ENCODE measurements at places on chromosomes 16 and 17.
A peak's percentile ranks its signal among the peaks of the same experiment; 100 is the strongest.

DNA sequence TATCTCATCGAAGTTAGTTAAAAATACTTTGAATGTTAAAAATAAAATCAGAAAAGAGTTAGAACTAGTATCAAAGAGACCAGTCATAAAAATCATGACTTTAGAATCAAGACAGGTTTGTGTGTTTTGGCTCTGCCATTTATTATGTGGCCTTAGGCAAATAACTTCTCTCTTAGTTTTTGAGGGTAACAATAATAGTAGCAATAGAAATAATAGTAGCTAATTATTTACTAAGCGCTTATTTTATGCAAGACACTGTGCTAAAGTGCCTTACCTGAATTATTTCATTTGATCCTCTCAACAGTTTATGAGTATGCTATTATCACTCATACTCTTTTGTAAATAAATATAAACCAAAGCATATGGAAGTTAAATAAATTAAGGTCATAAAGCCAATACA, 77.0 kb downstream of the SMURF2 start:
- no peak for DNase-seq

- no peak for DNase-seq
Measured at GRCh38 chr16:66164581-66165247, 201.8 kb upstream of the CDH5 start.

GRCh38 chr16:88060524-88061219, 109.4 kb downstream of the BANP start:
- DNase-seq, result no peak

DNA sequence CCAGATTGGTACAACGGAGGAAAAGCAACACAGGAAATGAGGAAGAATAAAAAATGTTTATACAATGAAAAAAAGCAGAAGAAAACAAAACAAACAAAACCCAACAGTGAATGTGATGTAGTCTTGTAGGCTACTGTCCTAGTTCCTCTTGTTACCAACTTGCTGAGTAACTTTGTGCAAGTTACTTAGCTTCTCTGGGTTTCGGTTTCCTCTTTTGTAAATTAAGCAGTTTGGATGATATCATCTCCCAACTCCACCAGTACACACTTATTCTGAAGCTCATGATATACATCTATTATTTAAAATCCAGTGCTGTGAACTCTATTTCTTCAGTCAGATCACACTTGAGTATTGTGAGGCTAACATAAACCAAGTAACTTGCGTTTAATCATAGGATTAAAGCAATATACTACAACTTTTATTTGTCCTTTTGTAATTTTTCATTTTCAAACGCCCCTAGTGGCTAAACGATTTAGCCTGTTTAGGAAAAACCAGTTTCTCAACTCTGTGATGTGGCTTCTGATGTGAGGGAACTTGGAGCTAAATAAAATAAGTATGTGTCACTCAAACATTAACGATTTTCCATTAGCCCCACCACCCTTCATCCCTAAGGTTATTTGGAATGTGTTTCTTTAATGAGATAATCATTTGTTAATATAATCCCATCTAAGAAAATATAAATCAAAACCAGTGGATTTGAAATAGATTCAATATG, 1.4 kb upstream of the UNK start:
- no peak for DNase-seq

- DNase-seq, result no peak
Measured at GRCh38 chr17:77165577-77165976, 24.8 kb downstream of the SEC14L1 start.

GRCh38 chr16:3554351-3554928, 22.8 kb downstream of the NLRC3 start:
- DNase-seq, result no peak

- DNase-seq, result no peak
Measured at GRCh38 chr16:73965591-73965990, 331.0 kb upstream of the PSMD7 start.

DNA sequence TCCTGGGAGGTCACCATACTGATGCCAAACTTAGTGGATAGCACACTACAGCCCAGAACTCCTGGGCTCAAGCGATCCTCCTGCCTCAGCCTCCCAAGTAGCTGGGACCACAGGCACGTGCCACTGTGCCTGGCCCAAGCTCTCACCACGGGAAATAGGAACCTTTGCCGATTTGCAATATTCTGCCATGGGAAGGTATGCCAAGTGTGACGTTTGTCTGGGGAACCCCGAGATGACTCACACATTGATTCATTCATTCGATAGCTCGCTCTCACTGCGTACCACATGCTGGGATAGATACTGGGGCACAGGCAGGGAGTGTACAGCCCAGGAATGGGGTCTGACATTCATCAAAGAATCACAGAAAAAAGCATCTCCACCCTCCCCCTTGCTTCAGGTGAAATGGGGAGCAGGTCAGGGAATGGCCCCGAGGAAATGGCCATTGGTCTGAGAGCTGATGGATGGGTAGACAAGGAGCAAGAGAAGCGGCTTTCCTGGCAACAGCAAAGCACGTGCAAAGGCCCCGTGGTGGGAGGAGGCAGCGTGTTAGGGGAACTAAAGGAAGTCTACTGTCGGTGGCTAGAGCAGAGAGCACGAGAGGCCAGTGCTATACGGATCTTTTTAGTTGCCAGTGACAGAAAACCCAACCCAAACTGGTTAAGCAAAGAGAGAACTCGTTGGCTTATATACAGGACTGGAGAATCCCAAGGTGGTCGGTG, 44.1 kb downstream of the DNAH17 start:
- peak; percentile 61 for DNase-seq

GRCh38 chr16:47481698-47482374, 20.7 kb downstream of the PHKB start:
- DNase-seq, result no peak

- DNase-seq, result no peak
Measured at GRCh38 chr17:30091771-30092170, 24.8 kb upstream of the NSRP1 start.

- no peak for DNase-seq
Measured at GRCh38 chr16:77531752-77532151, 96.9 kb upstream of the ADAMTS18 start.

DNA sequence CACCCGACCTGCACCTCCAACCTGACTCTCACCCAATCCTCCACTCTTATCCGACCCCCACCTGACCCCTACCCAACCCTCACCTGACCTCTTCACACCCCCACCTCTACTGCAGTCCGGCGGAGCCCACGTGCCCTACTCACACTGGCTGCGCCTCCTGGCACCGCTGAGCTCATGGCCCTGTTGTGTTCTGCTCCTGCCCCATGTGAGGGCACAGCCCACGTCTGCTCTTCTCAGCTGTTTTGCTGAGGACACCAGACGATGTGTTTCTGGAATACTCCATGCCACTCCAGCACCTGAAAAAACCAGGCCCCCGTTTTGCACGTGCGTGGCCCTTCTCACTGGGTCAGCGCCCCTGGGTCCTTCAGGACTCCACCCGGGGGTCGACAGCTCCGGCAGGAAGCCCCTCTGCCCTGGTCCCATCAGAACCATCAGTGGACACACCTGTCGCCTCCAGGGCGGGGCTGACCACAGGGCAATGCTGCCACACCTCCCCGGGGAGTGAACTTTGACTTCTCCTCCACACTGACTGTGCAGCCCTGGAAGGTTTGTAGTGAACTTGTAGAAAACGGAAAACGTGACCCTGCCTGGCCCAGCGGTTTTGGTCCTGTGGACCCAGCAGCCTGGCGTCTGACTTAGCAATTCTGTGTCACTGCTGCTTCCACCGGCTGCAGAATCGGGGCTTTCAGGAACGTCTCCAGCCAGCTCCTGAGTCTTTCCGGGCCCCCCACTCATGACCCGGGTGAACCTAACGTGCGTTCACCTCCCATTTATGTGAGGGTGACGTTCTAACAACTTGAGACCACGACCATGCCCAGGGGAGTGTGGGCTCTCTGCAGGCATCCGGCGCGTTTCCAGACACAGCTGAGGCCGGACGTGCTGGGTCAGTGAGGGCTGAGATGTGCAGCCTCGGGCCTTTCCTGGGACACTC, 5.7 kb upstream of the RAB40B start:
- DNase-seq, result no peak

- DNase-seq, result no peak
Measured at GRCh38 chr16:1497014-1497598, 3.9 kb downstream of the TELO2 start.

DNA sequence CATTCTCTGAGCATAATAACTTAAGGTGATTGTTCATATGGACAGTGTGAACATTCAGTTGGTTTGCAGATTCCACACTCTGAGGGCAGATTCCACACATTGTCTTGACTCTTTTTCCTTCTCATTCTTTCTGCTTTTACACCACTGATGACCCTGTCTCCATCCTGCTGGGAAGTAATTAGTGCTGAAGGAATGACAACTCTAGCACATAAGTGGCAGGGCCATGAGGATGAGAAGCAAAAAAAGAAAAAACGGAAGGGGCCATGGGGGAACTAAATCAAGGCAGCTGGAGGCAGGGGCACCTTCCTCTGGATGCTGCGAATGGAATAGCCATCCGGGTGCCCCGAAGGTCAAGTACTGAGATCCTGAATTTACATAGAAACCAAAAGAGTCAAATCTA, 944.0 kb downstream of the KCNJ2 start:
- no peak for DNase-seq

DNA sequence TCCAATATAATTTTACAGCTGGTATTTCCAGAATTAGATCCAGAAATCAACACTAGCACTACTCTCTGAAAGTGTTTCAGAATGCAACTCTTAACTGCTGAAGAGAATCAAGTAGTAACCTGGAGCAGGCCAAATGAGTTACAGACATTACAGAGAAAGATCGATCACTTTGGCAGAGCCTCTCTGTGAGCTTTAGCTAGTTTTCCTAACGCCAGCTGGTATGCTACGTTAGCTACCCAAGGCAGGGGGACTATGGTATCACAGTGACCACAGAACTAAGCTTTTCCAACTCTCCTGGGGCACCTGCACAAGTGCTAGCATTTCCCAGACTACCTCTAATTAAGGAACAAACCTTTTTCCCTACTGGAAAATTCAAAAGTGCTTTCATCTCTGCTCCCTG, 30.4 kb downstream of the TRAF4 start:
- DNase-seq, result no peak

- no peak for DNase-seq
Measured at GRCh38 chr17:75826561-75827307, 17.5 kb downstream of the UNC13D start.
